ENCODE measurements at places on chromosomes 2 and 18.

- DNase-seq, result peak; percentile 34
These were observed 3.8 kb downstream of the LBH start for GRCh38 chr2:30235008-30235655.

DNA sequence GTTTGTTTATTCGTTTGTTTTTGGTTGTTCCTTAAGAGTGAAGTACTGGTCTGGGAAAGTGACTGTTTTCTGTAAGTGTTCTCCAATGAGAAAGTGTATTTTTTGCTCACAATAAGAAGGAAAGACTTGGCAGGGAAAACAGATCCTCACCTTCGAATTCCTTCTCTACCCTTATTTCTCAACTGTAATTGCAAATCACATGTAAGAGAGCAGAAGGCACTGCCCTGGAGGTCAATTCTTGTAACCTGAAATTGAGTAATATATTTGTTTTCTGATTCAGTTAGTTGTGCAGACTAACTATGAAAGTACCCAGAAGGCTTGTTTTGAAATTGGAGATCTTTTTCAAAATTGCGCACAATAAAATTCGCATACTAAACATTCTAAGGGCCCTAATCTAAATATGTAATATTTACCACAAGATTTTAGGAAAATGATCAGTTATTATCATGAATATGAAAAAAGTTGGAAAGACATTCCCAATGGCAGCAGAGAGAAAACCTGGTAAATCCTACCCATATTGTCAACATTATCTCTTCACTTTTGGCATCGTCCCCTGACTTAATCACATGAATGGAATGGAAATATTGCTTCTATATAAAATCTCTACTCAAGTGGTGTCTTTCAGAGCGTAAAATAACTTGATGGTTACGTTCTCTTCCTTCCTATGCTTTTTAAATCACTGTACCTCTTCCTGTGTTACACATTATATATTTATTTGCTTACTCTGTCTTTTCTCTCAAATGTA, 24.1 kb downstream of the TFPI start:
- no peak for DNase-seq

DNA sequence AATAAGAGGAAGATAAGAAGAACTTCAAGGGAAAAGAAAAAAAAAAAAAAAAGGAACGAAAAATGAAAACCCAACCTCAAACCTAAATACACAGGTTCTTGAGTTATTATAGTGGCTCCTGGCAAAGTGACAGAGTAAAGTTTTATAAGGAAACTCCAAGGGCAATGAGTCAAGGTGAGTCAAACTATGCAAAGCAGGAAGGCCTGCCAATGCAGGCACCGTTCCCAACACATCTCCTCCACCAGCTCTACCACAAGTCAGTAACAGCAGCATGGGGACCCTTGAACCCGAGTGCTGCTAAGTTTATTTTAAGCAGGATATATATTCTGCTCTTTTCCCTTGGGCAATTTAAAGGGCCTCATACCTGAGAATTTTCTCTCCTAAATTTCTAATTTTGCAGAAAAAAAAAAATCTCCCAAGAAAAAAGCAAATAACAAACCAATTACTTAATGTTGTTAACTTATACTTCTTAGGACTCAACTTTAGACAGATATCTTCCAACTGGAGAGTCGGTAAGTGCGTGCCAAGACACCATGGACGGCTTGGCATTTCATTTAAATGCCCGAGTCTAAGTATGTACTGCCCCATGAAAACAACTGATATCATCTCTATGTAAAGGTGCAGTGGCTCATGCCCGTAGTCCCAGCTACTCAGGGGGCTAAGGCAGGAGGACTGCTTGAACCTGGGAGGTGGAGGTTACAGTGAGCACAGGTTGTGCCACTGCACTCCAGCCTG, 75.7 kb upstream of the TFCP2L1 start:
- DNase-seq, result no peak

DNA sequence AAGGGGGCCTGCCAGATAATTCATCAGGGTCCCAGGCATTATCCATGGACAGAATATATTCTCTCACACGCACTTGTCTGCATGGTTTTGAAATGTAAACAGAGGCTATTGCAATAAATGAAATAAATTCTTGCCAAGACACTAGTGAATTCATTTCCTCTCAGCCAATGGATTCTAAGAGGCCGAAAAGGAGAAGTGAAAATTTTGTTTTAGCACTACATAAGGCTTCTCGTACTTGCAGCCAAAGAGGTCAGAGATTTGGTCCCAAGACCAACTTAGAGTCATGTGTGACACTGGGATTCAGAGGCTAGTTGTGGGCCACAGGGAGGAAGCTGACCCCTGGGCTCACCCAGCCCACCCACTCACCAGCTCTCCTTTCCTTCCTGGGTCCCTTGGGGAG, 184.1 kb upstream of the GLI2 start:
- no peak for DNase-seq

DNA sequence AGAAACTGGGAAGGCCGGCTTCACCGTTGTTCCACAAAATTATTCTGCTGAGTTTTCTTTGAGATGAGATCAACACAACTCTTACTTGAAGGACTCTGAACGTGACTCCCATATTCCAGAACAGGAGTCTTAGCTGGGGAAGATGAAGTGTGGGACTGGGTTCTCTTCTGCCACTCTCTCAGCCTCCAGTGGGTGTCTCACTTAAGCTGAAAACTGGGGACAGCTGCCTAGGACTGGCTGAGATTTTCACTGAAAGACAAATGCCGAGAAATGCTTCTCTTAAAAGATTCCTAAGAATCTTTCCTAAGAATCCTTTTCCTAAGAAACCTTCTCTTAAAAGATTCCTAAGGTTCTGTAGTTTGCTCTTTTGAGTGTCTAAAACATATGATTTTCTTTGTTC, 156.6 kb upstream of the LHCGR start:
- no peak for DNase-seq

DNA sequence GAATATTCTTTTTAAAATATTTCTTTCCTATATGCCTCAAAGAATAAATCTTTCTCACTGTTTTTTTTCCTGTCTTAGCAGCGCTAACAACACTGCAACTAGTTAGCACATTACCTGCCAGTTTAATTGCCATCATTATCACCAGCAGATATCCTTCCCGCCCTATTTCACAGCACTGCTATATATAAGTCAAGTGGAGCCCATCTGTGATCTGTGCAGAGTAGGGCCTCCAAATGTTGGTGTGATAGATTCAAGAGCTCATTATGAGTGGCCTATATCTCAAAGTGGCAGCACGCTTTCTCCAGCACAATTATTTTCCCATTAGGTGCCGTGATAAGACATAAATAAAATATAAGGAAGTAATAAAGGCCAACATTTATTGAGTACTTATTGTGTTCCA, 19.8 kb upstream of the RGPD4 start:
- no peak for DNase-seq

DNA sequence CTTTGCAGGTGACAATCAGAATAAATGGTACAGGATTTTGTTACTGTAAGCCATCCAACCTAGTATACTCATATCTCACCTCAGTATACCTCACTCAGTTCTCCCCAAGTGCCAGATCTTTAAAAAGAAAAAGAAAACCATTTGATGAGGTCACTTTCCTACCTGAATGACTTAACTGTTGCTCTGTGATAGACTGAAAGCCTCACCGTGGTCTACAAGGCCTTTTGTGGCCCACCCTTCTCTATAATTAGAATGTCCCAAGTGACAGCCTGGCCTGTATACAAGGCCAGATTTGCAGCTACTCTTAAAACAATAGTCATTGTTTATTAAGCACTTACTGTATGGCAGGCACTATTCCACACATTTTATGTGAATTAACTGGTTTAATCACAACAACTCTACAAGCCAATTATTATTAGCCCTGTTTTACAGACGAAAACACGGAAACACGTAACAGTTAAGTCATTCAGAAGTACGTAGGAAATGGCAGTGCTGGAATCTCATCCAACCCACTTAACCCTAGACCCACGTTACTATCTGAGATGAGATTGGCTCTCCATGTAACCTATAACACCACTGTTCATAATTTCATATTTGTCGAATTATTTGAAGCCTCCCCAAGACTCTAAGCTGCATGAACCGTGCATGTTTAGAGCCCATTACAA, 28.3 kb downstream of the PKP4 start:
- DNase-seq, result no peak

DNA sequence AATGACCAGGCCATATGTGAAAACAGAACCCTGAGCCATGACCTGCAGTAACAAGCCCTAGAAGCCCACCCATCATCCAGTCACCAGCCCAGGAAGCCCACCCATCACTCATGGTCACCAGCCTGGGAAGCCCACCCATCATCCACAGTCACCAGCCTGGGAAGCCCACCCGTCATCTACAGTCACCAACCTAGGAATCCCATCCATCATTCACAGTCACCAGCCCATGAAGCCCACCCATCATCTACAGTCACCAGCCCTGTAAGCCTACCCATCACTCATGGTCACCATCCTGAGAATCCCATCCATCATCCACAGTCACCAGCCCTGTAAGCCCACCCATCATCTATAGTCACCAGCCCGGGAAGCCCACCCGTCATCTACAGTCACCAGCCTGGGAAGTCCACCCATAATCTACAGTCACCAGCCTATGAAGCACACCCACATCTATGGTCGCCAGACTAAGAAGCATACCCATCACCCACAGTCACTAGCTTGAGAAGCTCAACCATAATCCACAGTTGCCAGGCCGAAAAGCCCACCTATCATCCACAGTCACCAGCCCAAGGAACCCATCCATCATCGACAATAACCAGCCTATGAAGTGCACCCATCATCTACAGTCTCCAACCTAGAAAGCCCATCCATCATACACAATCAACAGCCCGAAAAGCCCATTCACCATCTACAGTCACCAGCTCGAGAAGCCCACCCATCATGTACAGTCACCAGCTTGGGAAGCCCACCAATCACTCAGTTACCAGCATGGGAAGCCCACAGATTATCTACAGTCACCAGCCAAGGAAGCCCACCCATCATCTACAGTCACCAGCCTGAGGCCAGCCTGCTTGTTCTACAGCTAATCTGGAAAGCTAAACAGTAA, 91.9 kb downstream of the TWIST2 start:
- no peak for DNase-seq

GRCh38 chr18:8301427-8302172, 307.6 kb upstream of the RAB12 start:
- no peak for DNase-seq

DNA sequence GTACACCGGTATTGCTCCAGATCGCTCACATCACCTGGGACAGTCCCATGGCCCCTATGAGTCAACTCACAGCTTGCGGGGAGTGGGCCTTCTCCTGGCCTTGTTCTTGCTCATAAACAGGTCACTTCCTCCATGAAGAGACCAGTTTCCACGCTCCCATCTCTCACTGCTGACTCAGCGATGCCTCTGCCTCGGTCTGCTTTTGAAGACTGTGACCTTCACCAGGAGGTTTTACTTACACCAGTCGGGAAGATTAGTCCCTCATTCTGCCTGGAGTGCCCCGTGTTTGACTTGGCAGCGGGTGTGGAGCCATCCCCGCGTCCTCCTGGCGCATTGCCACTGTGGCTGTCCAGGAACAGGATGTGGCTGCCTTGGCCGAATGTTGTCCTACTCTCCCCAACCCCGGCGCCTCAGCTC, 159.8 kb downstream of the RHBDD1 start:
- DNase-seq, result no peak

GRCh38 chr2:9422321-9423099, 818 bp downstream of the ITGB1BP1 start:
- DNase-seq, result peak; percentile 15

- DNase-seq, result no peak
These were observed 130.7 kb upstream of the TPO start for GRCh38 chr2:1282552-1282951.

DNA sequence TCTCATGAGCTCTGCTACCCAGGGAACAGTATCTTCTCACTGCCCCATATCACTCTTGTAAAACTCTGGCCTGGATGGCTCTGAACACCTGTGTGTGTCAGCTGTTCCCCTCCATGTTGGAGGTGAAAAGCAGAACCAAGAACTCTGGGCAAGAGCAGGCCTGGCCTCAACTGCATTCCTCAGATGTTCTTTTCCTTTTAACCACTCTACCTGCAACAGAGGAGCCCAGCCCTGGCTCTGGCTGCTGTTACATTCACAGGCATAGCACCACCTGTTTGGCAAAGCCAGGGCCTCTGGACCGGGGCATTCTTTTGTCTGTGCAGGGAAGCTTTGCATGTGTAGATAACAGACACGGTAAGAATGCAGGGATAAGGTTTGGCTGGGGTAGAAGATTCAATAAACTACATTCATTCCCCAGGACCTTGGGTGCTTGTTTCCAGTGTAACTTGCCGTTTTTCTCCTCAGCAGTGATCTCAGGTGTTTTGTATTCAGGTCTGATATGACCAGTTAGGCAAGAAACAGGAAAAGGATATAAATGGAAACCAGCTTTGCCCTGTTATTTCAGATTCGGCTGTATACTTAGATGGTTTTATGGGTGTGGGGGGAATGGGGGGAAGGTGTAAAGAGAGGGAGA, 95.1 kb downstream of the SPTBN1 start:
- DNase-seq, result no peak

DNA sequence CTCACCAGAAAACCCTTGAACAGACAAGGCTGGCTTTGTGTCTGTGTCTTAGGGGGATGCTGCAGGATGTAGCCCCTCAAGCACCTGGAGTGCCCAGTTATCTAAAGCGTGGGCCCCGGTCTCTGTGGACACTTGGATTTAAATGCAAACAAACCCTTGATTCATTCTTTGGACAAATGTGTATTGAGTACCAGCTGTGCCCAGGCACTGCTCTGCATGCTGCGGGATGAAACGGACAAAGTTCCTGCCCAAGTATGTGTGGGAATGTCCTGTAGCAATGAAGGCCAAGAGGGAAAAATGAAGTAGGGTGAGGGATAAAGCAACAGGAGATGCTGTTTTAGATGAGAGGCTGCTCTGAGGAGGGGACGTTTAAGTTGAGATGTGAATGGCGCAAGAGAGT, 53.9 kb downstream of the BOLA3 start:
- no peak for DNase-seq

GRCh38 chr2:79977792-79978191, 326.8 kb downstream of the LRRTM1 start:
- DNase-seq, result no peak

DNA sequence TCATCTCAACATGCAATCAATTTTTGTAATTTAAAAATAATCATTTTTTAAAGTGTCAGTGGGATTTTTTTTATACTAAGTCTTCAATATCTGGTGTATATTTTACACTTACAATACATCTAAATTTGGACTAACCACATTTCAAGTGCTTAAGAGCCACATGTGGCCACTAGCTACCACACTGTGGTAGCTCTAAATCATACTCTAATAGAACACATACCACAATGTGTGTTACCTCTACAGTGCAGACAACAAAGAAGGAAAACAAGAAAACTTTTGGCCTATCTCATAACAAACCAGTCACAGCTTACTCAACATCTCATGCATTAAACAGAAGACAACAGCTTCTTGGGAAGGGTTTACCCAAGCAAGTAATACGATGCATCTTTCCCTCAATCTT, 24.5 kb downstream of the PIAS2 start:
- DNase-seq, result no peak

- DNase-seq, result no peak
These were observed 67.6 kb upstream of the MCFD2 start for GRCh38 chr2:46983065-46983801.

- DNase-seq, result no peak
These were observed 547.2 kb upstream of the TMEFF2 start for GRCh38 chr2:192741889-192742288.

GRCh38 chr2:47530105-47530760, 127.3 kb downstream of the MSH2 start:
- no peak for DNase-seq

- DNase-seq, result no peak
These were observed 109.6 kb downstream of the KYNU start for GRCh38 chr2:142987044-142987443.
